ENCODE measurements at places on chromosomes 3 and 15. TPM values are rescaled to one million over a fixed set of nuclear protein-coding genes. Genes with fewer than 3 reads are reported as not detected.

TRH gene
- polyA plus RNA-seq, result not detected

GOLGA8H gene
- not detected for polyA plus RNA-seq

DNA sequence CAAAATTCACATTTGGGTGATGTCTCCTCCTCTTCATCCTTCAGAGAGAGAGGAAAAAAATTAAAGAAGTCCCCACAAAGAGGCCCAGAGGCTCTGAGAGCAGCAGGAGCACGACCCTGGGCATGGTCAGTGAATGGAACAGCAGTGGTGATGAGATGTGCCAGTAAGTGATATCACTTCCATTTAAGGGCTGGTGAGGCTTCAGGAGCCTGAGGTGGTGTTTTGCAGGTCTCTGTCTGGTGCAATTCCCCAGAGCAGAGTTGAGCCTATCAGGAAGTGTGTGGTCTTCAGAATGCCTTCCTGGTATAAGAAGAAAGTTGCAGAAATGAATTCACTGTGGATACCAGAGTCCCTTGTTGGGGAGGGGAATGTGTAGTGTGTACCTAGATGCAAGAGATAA is 21.4 kb downstream of the ERICH6 start:
- DNase-seq, result no peak

- DNase-seq, result no peak
Measured at GRCh38 chr3:182276512-182276911, 516.8 kb upstream of the ATP11B start.

DNA sequence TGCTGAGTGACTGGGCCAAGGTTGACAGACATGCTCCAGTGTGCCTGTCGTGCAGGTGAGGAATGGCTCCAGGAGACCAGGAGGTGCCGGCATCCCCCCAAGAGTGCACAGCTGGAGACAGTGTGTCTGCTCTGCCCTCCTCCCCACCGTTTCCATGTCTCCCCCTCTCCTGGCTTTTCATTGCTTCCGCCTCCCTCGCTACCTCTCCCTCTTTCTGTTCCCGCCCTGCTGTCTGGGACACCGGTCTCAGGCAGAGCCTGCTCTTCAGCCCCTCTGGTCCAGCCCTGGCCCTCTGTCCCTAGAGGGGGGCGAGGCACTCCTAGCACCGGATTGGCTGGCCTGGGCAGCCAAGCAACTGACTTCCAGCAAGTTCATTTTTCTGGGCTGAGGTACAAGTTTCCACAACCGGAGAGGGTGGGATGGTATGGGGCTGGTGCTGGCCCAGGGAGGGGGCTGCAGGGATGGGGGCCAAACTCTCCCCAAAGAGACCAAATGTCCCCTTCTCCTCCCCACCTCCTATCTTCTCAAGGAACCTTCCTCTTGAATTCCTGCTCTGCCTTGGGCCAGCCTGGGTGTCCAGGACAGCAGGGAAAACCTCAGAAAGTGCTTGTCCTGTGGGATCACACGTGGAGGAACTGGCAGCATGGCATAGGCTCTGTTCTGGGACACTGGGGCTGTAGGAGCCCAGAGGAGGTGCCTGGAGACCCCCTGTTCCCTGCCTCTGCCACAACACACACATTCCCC is 32.6 kb downstream of the PRKCD start:
- DNase-seq, result no peak

DNA sequence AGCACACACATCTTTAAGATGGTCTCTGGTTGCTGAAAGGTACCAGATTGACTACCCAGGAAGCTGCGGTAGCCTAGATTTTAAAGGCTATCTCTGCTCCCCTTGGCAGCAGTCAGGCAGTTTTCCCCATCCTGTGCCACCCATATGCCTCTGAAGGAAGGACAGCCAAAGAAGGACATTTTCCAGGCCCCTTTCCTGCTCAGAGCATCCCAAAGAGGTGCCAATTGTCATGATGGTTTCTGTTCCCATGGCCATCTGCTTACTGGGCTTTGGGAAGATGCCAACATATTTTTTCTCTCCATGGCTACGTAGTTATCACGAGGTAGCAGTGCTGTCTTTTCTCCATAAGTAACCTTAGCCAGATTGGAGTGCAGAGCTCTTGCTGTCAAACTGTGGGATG is 39.7 kb downstream of the UNC13C start:
- DNase-seq, result no peak

GRCh38 chr3:152556731-152557254 is 278.1 kb upstream of the P2RY1 start:
- DNase-seq, result peak; percentile 36

DNA sequence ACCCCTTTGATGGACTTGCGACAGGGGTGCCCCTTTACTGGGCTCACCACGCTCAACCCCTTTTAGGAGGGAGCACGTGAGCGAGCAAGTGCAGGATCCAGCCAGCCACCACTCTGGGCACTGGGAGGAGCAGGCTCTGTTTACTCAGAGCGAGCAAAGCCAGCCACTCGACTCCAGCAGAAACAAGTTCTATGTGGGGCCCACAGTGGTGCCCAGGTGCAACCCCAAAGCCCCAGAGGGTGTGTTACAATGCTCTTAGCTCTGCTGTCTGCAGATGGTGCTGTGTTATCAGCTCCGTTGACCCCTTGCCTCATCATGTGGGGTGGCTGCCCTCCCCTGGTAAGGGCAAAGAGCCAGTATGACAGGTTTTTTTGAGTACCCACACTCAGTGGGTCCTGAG is 120.3 kb upstream of the SUCLG2 start:
- DNase-seq, result no peak
